ENCODE measurements at places on chromosomes 2 and 18.

- no peak for DNase-seq
Measured at GRCh38 chr2:159792599-159792998, 5.4 kb downstream of the CD302 start.

GRCh38 chr2:72134408-72134996 is 13.2 kb downstream of the CYP26B1 start:
- DNase-seq: no peak

- no peak for DNase-seq
Measured at GRCh38 chr2:218019411-218020060, 16.7 kb upstream of the TNS1 start.

DNA sequence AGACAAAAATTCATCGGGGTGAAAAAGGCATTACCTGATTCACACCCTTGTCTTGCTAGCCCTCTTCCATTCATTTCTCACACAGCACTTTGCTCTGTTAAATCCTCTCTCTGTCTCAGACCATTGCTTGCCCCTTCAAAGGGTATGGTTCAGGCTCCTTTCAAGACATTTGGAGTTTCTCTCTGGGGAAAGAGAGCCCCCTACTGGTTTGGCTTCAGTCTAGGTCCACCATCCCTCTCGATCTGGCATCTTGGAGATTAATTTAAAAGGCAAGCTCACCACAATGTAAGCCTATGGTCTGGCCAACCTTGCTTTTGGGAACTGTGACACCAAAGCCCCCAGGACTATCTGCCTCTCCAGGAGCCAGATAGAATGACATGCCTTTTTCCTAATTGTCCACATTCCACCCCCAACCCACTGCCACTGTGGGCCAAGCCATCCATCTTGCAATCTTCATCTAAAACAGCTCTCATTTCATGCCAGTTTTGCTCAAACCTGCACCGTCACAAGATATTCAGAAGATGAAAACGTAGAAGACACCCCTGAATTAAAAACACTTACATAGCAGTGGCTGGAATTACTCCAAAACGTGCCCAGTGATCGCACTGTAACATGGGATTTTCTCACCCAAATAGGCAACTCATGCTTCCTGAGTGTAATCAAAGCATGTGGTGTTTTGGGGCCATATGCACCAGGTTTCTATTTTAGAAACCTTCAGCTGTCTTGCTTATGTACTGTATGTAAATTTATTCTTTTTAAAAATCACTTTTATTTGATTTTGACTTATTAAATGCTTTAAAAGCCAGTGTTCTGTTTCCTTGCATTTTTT is 93.9 kb downstream of the FARSB start:
- DNase-seq: no peak

GRCh38 chr2:18479947-18480369 is 80.5 kb downstream of the RDH14 start:
- peak; percentile 18 for DNase-seq

DNA sequence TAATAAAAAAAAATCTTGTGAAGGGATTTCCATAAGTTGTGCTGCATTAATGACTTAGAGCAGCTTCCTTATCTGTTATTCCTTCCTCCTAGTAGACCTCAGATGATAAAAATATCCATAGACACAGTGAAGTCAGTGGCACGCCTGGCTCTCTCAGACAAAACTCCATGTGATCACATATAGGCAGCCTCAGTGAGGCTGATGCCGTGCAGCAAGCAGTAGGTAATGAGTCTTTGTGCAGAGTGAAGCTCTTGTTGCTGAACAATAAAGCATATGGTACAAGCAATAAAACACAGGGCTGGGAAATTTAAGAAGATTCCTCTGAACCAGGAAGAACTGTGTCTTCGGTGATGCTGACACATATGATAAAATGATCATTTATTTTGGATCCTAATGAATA is 102.7 kb downstream of the CSRNP3 start:
- no peak for DNase-seq

DNA sequence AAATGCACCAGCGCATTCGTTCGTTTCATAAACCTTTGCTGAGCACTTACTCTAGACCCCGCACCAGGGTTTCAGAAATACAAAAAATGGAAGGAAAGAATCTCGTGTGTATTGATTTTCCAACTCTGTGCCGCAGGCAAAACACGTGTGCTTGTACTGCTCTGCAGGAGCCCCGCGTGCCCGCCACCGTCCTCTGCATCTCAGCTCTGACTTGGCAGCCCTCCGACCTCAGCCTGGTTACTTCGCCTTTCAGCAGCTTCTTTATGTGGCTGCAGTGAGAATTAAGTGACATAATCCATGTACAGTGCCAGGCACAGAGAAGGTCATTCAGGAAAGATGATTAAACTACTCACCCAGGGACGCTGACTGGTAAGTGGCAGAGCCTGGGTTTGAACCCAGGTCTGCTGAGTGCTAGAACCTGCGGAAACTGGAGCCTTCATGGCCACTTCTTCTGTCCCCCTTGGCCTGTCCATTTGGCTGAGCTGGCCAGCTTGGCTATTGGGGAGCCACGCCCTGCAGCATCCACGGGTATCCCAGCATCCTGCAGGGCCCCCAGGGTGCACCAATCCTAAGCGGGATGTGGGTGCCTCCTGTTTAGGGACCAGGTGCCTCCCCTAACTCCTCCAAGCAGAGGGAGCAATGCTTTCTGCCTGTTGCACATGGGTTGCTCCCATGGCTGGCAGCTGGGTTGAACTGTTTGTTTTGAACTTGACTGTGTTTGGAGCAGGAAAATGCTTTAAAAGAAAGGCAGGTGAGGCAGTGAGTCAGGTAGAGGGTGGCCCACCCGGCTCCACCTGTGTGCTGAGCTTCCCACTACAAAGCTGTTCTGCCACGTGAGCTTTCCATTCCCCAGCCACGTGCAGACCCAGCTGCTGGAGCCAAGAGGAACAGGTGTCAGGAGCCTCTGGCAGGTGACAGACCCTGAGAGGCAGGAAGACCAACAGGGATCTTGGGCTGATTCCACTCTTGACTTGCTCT is 34.3 kb downstream of the INHBB start:
- no peak for DNase-seq

GRCh38 chr18:13465124-13465446 is 246.5 kb downstream of the LDLRAD4 start:
- no peak for DNase-seq

DNA sequence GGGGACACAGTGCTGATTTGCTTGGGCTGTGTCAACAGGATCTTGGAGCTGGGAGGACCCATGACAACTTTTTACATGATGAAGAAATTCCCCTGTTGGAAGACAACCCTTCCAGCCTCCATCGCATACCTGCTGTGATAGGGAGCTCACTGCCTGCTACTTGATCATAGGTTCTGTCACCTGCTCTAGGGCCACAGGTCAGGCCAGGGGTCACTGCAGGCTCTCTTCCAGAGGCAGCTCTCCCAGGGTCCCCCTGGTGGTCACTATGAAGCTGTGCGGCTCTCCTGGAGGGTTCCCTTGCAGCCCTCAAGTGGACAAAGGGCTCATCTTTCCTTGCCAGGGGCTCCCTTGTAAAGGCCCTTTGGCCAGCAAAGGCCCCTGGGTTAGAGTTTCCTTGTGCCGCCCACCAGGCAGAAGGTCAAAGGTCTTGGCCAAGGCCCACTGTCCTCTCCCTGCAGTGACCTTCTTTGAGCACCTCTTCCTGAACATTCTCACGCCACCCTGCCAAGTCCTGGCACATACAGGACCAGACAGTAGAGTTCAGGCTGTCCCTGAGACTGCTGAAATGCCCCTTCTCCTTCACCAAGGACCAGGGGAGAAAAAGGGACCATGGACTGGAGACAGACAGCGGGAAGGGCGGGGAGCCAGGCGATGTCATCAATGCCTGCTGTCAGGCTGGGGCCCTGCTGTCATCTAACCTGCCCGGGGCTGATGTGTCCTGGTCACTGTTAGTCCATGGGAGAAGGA is 345.1 kb downstream of the DYSF start:
- DNase-seq: peak; percentile 26

DNA sequence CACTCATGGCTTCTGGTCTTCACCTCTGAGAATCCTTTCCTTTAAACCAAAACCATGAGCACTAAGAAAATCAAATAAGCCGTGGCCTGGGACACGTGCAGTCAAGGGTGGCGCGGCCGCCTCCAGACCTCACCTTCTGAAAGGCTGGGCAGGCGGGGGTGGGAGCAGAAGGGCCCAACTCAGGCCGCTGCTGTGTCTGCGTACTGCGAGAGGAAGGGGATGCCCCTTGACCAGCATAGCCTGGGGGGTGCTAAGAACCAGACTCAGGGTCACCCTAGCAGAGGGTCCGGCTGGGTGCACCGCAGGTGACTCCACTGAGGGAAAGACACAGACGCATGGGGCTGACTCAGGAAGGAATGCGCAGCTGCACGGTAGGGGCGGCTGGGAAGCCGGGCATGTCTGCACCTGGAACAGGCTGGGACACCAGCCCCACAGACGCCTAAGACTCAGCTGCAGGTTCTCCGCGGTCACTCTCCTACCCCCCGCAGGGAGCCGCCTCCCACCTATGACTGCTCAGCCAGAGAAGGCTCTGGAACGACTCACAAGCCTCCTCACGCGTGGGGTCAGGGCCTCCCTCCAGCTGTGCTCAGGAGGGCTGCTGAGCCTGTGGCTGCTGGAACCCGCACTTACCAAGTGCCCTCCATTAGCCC is 432.4 kb upstream of the MYT1L start:
- DNase-seq: no peak

DNA sequence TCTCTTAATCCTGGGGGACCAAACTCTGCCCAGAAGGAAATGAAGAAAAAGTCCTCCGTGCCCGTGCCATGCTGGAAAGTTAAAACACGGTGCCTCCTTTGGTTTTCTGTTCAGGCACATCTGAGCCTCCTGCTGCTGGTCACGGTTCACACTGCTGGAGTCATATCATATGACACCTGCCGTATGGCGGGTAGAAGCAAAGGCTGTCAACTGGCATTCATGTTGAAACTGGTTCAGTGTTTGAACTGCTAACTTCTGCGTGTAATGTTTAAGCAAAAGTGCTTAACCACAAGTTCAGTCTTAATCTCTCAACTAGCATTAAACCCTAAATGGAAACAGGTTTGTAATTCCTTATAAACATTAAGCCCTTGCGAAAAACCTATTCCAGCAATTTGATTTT is 3.1 kb downstream of the STK39 start:
- DNase-seq: no peak

GRCh38 chr2:231545105-231545902 is 15.1 kb upstream of the NMUR1 start:
- peak; percentile 59 for DNase-seq

- no peak for DNase-seq
Measured at GRCh38 chr2:37656512-37657423, 14.7 kb downstream of the CDC42EP3 start.

- no peak for DNase-seq
Measured at GRCh38 chr2:98777076-98777475, 46.1 kb upstream of the MGAT4A start.

GRCh38 chr18:28018351-28018750 is 158.6 kb downstream of the CDH2 start:
- DNase-seq: no peak

GRCh38 chr18:8660316-8660715 is 45.0 kb upstream of the MTCL1 start:
- DNase-seq: no peak

GRCh38 chr2:71070294-71071093 is 2.0 kb downstream of the NAGK start:
- DNase-seq: no peak

- no peak for DNase-seq
Measured at GRCh38 chr18:49142216-49142615, 191.5 kb upstream of the SMAD7 start.

DNA sequence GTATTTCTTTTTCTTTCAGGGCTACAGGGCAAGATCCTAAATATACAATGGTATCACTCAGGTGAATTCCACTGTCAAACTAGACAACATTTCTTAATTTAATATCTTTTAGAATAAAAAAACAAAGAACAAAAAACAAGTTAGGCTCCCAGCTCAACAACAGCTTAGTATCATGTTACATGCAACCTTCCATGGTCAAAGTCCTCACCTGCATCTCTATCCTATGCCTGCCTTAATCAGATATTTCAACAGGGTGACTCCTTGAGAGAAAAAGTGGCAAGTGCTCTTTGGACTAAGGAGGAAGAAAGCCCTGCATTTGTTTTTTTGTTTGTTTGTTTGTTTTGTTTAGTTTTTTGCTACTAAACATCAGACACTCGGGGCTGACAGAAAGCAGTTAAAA is 50.2 kb downstream of the WDFY1 start:
- DNase-seq: no peak

DNA sequence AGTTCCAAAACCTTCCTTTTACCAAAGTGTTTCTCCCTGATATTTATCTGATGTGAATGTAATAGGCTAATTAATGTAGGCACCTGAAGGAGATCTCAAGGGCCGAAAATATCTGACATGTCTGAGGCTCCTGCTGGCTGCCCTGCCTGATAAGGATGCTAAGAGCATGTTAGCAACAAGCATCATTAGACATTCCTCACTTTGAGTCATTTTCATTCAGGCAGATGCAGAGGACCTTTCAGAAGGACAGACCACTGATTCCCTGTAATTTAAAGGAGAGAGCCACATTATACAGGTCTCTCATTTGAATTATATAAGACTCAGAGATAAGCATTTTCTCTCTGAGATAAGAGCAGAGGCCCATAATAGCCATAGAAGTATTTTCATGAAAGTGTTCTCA is 222.4 kb upstream of the NCKAP5 start:
- no peak for DNase-seq

- DNase-seq: peak; percentile 15
Measured at GRCh38 chr2:11292464-11293255, 51.8 kb downstream of the ROCK2 start.

- DNase-seq: no peak
Measured at GRCh38 chr2:23606968-23607367, 222.0 kb downstream of the KLHL29 start.

DNA sequence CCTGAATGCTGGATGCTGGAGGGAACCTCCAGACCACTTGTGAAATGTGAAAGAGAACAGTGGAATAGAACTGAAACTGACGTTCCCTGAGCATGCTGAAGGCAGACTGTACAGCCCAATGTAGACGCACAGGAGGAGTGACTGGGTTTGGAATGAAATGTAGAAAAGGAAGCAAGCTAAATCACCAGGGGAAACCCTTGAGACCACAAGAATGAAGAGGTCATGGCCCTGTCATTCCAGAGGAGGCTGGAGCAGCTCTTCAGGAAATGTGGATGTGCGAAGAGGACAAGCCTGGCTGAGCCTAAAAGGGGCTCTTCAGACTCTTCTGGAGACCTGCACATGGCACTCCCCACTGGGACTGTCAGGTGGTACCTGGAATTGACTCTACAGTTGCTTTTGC is 118.5 kb upstream of the ALPP start:
- peak; percentile 16 for DNase-seq

DNA sequence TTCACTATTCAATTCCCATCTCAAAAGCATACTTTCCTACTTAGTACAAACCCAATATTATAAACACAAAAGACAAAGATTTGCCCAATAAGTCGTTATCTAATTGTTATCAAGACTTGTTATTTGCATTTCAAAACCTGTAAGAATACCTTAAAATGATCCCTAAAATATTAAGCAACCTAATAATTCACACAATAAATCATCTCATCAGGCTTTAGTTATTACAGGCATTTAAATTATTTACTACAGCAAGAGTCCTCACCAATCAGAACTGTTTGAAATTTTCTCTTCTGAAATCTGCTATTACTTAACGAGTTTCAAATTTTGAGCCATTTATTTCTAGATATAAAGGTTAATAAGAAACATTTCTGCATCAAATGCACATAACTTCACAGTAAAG is 1.6 kb downstream of the CCDC88A start:
- no peak for DNase-seq

GRCh38 chr2:128377071-128377910 is 58.6 kb upstream of the HS6ST1 start:
- DNase-seq: no peak

GRCh38 chr18:48833701-48834412 is 116.9 kb downstream of the SMAD7 start:
- no peak for DNase-seq

Data from heart right ventricle (tissue), 16 donors.